Stimulated activated CD8-positive, alpha-beta memory T cell treated with anti-CD3 and anti-CD28 coated beads, Interleukin-4, amount 100 ng/mL, for 1 hour (primary cell): ENCODE measurements at places on chromosomes 2 and 18.

DNA sequence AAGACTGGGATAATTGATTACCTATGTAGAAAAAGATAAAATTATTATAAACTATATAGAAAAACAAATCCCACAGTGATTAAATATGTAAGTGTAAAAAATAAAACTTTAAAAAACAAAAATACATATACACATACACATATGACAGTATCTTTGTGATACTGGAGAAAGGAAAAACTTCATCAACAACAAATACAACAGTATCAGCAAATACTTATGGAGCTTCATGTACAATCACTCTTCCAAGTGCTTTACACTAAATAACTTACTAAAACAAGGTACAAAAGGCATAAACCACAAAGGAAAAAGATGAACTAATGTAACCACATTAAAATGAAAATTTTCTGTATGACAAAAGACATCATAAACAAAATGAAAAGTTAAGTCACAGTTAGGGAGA, 24.1 kb upstream of the GFPT1 start:
- DNase-seq: no peak

DNA sequence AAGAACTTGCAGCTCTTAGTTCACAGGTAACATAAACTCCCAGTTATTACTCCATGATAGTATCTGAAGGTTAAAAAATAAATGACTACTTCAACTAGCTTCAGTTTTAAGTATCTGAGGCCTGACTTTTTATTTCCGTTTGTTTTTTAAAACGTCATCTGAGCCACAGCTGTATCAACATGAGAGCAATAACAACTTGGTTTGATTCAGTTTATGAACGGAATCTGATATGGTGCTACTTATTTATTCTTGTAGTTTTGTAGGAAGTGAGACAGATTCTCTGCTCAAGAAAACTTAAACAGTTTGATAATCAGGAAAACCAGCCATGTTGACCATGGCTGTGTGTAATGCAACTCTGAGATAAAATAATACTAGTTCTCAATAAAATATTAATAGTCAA, 34.9 kb downstream of the NAB1 start:
- DNase-seq: no peak

GRCh38 chr2:60463249-60463648, 90.2 kb downstream of the BCL11A start:
- no peak for DNase-seq

GRCh38 chr18:56825321-56825720, 174.2 kb downstream of the WDR7 start:
- DNase-seq: no peak

DNA sequence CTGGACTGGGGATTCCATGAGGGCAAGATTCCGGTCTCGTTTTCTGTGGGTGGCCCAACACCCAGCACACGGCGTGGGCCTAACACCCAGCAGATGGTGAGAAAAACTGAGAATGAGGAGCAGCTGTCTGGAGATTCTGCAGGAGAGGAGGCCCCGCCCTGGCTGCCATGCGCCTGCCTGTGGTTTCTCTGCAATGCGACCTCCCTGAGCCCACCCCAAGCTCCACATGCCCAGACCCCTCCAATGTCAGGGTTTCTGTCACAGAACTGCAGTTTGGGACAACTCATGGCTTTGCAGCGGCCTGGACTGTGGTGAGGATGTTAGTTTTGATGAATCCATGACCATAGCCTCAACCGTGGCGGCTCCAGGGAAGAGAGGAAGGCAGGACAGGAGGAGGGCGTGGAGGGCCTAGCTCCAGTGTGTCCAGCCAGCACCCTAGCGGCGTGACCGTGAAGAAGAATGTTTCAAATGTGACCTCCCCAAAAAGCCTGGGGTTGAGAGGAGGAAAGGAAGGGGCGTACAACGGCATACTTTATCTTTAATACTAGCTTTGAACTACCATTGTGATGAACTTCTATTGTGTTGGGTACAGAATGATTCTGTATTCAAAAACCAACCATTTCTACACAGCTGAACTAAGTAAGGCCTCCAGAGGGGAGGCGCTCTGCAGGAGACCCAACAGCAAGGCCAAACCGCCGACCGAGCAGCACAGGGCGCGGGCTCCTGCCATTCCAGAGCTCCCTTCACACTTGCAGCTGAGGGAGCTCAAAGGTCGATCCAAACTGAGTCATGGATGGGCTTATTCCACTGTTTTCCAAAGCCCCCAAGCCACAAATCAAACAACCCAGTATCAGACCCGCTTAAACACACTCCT, 3.4 kb downstream of the PXDN start:
- no peak for DNase-seq

- no peak for DNase-seq
Measured at GRCh38 chr2:176745543-176746200, 466.9 kb upstream of the HNRNPA3 start.

- no peak for DNase-seq
Measured at GRCh38 chr2:77484026-77484425, 38.1 kb downstream of the LRRTM4 start.

- no peak for DNase-seq
Measured at GRCh38 chr2:88181511-88181910, 11.4 kb downstream of the THNSL2 start.

DNA sequence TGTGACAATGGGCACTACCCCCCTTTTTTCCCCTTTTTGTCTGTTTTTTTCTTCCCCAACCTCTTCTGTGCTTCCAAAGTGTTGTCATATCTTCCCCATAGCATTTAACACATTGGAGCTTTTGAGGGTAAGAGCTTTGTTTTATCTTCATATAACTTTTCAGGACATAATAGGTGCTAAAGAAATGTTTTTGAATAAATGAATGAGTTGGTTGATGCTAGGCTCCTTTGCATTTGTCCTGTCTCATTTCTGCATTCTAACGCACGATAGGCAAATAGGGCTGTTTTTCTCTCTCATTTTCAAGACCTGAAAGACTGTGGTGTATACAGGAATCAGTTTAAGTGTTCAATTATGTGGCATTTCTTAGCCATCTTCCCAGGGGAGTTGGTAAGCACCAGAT, 832 bp upstream of the COPS7B start:
- DNase-seq: no peak

DNA sequence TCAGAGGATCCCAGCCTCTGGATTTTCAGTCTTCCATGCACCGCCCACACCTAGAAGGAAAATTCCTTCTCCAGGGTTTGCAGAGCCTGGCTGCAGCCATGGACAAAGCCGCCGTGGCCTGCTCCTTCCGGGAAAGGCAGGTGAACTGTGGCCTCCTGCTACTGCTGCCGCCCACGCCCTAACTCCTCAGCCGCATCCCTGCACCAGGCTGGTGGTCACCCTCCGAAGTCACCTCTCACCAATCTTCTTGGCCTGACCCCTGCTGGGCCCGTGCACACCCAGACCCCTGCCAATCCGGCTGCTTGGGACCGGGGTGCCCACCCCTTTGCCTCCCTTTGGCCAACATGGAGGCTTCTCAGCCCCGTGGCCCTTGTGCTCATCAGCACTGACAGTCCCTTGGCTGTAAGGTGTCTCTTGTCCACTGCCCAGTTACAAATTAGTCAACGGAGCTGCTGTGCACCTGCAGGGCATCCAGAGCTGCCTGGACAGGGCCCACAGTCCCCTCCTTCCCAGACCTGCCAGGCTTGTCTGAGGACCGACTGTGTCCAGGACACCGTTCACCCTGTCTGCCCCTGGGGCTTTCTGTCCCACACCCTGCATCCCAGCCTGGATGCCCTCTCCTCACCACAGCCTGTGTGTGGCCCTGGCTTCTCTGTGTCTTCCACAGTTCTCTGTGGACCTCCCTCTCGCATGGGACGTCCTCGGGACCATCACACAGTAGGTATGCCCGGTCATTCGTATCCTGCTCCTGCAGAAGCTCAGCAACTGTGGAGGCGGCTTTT, 130.1 kb upstream of the TPO start:
- no peak for DNase-seq

DNA sequence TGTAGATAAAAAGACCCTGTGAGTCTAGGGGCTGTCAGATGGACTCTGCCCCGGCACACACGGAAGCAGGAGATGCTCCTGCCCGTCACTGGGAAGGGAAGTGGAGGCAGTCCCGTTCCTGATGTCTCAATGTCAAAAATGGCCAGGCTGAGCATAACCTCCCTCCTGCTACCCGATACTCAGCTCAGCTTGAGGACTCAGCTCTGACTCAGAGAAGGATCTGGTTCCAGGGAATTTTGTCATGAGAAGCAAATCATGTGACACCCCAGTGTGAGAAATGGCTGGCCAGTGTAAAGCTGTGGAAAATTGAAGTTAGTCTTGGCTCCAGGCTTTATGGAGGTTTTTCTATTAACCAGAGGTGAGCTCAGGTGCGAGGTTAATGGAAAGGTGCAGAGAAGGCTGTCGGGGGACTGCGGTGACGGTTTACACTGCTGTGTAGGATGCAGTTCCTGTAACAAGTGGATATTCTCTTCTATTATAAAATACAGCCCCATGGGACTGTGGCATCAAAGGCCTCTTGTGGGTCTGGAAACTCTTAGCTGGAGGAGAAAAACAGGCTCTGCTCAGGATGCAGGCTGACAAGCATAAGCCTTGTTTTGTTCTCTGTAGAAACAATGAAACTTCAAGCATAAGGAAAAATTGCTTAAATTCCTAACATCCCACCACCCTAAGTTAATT, 24.7 kb upstream of the AGAP1 start:
- no peak for DNase-seq

DNA sequence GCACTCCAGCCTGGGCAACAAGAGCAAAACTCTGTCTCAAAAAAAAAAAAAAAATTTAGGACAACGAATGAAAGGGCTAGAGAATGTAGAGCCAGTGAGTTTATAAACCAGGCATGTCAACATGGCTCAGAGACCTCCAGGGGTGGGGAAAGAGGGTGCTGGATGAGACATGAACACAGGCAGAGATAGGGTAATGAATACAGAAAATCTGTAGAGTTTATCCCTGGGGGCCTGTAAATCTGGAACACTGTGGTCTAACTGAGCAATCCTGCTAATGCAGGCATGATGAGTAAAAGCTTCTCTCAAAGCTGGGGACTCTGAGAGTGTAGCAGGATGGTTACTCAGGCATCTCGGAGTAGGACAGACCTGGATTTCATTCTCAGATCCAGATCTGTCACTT, 59.2 kb upstream of the IGFBP2 start:
- no peak for DNase-seq

DNA sequence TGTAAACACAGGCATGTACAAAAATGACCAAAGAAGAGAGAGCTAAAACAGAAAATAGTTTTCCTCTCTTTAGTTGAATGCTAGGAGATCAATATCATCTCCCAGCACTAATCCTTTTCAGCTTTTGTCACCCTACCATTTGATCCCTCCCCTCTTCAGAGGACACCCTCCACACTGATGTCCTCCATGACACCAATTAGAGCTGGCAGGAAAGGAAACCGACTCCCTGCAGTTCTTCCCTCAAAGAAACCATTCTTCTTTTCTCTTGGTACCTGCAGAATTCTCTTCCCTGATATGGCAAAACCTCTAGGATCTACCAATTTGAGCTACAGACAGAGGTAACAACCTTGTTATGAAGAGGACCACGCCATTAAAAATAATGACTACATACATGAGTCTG, 5.3 kb downstream of the EPB41L3 start:
- no peak for DNase-seq

- no peak for DNase-seq
Measured at GRCh38 chr2:45132551-45132950, 123.3 kb upstream of the SIX2 start.

DNA sequence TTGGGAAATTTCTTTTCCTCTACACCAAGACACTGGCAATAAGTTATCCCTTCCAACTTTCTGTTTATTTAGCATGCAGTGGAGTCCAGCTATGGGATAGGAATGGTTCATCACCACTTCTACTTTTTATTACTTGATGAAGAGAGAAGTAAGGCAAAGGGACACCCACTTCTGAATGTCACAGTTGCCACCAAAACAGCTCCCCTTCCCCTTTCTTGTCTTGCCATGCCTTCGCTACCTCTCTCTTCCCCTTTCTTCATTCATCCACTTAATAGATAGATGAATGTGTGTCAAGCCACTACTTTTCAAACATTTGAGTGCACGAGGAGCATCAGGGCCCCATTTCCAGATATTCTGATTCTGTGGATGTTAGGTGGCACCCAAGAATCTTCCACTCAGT, 59.6 kb downstream of the KCTD18 start:
- no peak for DNase-seq

DNA sequence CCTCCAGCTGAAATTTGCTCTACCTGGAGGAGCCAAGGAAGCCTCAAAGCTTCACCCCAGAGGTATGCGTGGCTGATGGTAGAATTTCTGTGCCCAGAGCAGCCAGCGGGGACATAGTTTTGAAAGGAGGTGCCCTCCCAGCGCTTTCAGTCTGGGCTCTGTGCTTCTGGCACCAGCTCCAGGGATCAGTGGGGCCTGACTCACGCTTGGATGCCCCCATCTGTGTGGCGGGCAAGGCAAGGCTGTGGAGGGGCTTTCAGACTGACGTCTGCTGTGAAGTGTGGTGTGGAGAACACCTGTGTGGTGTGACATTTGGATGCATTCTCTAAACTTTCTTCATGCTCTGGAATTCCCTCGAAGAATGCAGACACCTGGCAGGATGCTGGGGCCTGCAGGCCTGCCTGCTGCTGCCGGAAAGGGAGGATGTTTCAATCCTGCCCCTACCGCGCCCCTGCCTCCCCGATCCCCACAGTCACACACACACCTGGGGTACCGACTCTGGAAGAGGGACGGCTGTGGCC, 84.1 kb downstream of the CTIF start:
- DNase-seq: no peak

- no peak for DNase-seq
Measured at GRCh38 chr2:146305164-146305563, 1539.7 kb upstream of the ACVR2A start.

GRCh38 chr2:171230176-171230575, 69.5 kb upstream of the TLK1 start:
- DNase-seq: no peak

- DNase-seq: no peak
Measured at GRCh38 chr2:239642406-239643004, 241.7 kb upstream of the HDAC4 start.

GRCh38 chr2:176584333-176584732, 315.1 kb downstream of the MTX2 start:
- DNase-seq: no peak

- DNase-seq: no peak
Measured at GRCh38 chr2:136990316-136990715, 225.0 kb downstream of the THSD7B start.

- DNase-seq: no peak
Measured at GRCh38 chr2:189841019-189841418, 56.8 kb downstream of the PMS1 start.

DNA sequence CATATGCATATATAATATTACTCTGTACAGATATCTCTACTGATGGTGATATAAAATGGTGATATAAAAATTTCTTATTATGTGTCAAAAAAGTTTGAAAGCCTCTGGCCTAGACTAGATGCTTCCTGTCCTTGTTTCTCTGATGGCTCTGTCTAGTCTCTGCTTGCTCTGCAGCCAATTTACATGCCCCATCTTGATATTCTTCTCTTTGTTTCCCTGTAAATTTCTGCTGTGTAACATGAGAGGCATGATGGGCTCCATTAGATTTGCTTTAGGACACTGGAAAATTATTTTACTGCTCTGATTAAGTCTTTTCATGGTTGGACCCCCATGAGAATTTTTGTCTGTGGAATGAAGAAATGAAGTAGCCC, 24.3 kb downstream of the BABAM2 start:
- DNase-seq: no peak

GRCh38 chr2:27992787-27993401, 102.4 kb downstream of the BABAM2 start:
- DNase-seq: no peak

- DNase-seq: no peak
Measured at GRCh38 chr2:85741833-85742455, 11.8 kb upstream of the ATOH8 start.

- no peak for DNase-seq
Measured at GRCh38 chr18:24805156-24805555, 344.7 kb downstream of the HRH4 start.
